ENCODE measurements at places on chromosomes 5 and 9.

DNA sequence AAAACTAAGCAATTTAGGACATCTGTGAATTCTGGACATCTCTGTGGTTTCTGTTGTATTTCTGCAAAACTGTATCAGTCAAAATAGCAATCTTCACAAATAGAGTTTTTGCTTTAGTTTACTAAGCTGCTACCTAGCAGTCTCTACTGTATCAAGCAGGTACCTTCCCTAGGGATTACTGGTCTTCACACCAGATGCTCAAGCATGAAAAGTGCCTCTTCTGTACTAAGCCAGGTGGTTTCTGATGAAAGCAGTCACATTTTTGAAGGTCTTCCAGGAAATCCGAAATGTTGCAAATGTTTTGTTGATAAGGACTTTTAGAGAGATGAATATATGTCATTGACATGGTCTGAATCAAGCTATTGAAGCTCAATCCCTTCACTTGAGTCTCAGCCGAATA, 540.0 kb downstream of the KCTD16 start:
- DNase-seq: no peak

DNA sequence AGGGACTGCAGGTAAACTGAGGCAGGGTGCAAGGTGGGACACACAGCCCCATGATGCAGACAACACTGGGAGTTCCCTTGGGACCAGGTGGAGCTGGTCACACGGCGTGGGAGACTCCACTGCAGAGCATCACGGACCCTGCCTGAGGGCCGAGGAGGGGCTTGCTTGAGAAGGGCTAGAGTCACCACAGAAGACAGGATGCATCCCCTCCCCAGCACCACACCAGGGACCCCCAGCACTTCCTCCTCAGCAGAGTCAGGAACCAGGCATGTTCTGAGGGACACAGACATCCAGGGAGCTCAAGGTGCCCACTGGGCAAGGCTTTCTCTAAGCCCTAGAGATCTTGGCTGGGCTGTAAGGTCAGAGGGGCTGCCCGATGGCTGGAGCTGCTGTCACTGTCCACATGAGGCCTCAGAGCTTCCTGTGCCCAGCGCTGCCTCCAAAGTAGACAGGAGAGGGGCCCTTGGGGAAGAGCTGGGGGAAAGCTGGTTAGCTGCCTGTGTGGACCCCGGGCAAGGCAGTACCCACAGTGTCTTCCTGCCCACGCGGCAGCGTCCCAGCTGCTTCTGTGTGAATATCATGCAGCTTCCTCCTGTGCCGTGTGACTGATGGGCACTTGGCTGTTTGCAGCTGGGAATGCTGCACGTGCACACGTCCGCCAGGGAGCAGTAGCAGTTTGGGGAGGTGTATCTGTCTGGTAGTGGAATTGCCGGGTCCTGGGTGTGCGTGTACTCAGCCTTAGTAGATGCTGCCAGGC, 176.6 kb downstream of the CACNA1B start:
- DNase-seq: no peak

- DNase-seq: no peak
Observed at GRCh38 chr5:7671381-7671993, 179.4 kb downstream of the CFAP90 start.

DNA sequence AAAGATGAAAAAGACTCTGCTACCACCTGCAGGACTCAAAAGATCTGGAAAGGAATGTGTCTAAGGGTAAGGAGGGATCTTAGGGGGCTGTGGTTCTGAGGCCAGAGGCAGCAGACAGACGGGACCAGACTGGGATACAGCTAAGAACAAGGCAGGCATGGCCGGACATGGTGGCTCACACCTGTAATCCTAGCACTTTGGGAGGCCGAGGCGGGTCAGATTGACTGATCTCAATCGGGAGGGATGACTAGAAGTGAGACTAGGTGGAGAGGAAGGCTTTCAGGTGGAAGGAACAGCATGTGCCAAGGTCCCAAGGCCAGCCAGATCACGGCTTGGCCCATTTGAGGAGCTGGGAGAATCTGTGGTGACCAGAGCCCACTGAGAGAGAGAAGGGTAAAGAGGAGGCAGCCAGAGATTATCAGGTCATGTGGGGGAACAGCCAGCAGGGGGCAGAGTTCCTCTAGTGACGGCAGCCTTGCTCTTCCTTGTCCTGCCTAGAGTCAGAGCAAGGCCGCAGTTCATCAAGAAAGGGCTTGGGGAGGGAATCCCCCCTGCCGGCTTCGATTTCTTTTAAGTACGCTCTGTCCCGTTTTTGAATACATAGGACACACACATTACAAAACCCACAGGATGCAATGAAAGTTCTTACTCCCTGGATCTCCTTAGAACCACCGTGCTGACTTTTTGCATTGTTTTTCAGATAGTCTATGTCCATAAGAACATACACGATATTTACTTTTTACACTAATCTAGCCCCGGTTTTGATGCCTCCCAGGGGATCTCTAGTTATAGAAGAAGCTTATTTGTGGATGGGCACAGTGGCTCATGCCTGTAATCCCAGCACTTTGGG, 2.6 kb upstream of the OLFML2A start:
- DNase-seq: peak; percentile 76

DNA sequence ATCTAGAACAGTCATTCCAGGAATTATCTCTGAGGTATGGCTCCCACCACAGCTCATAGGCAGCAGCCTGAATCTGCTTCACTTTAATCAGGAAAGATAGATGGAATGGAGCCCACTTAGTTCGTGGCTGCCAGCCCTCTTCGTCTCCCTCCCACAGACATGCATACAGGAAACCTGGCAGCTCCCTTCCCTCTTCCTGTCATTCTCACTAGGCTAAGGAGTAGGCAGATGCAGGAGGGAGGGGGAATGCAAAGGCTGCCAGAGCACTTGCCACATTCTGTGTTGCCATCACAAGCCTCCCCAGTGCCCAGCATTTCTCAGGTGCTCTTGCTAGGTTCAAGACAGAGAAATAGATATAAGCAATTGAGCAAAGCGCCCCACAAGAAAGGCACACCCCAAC, 378.9 kb downstream of the ELAVL2 start:
- no peak for DNase-seq

GRCh38 chr9:134733480-134734232, 92.1 kb downstream of the COL5A1 start:
- no peak for DNase-seq

- DNase-seq: no peak
Observed at GRCh38 chr5:108141676-108142075, 240.2 kb downstream of the FBXL17 start.

DNA sequence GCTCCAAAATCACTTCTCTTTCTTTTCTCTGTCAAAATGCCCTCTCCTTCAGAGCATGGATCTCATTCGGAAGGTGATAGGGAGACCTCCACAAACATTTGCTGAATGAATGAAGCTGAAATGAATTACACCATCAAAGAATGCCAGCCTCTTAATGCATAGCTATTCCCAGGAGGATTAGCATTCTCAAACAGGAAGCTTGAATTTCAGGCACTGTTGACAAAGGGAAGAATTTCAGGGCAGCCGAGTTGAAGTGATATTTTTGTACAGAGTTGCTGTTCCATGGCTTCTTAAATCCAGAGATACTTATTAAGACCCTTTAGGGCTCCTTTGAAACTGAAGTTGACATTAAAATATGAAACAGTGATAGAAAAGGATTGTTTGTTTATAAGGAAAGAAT, 18.8 kb downstream of the HBEGF start:
- DNase-seq: no peak

DNA sequence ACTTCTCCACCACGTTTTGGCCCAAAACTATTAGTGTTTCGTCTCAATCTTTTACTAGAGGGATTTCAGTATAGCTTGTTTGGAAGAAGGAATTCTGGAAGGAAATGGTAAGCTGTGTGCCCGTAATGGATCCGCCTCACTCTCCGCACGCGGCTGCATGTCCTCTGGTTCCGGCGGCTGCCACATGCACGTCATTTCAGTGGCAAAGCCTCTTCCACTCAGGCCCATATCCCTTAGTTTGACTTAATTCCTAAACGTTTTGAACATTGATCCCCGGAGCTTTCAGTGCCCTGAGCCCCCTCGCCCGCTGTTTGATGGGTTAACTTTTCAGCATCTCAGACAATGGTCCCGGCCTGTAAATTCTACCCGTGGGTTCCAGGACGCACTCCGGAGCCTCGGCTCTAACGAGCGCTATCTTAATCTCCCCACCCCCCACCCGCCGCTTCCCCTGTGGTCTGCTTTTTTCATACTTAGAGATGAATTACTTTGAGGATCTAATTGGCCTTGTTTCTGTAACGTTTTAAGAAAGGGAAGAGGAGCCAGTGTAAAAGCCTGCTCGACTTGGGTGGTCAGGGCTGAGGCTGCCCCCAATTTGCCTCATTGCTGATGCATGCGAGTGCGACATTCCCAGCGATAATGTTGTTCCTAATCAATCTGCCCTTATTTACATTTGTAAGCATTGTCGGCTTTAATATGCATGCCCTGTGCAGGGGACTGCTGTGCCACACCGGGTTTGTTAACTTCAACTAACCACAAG, 4.6 kb downstream of the PTCH1 start:
- DNase-seq: no peak

DNA sequence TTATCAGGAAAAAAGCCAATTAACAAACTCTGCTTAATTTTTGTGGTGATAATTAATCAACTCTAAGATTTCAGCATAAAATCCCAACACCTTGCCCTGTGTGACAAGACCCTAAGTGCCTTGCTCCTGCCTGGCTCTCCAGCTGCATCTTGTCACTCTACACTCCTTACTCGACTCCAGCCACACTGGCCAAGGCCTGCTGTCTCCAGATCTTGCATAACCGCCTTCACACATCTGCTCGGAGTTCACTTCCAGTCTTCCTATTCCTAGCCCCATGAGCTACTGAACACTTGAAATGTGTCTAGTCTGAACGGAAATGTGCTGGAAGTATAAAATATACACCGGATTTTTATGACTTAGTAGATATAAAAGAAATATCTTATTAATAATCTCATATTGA, 259.6 kb downstream of the EPB41L4A start:
- DNase-seq: no peak

DNA sequence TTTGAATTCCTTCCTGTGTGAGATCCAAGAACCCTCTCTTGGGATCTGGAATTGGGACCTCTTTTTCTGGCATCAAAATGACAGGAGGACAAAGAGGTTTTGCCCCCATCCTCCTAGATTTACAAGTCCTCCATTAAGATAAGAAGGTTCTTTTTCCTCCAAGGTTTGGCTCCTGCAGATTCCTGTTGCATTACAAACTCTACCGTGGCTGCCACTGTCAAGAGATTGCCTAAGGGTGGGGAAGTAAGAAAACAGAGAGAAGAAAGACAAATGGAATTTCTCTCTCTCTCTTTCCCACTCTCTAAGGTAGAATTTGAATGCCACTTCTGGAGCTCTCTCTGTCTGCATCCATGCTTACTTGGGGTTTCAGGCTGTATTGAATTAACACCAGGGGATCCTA, 12.0 kb upstream of the SVEP1 start:
- no peak for DNase-seq

DNA sequence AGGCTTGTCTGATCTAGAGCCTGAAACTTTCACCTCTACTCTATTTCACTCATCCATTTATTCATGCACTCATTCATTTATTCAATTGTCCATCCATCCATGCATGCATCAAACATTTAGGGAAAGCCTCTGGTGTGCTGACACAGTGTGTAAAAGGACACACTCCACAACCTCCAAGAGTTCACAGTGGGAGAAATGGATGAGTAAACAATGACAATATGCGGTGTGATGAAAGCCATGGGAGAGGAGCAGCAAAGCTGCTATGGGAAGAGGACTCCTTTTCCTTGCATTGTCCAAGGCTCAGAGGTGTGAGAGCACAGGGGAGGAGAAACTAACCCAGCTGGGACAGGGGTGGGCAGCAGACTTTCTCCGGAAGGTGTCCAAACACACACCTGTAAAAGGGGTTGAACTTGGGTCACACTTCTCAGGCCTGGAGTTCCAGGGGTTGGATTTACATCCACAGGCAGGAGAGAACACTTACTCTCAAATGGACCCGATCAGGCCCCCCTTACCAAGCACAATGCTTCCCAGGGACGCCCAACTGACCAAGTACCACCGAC, 21.2 kb upstream of the PFDN1 start:
- DNase-seq: no peak

- DNase-seq: no peak
Observed at GRCh38 chr5:56303511-56303910, 70.4 kb upstream of the ANKRD55 start.

- DNase-seq: no peak
Observed at GRCh38 chr9:120242116-120242811, 337.7 kb downstream of the CDK5RAP2 start.

DNA sequence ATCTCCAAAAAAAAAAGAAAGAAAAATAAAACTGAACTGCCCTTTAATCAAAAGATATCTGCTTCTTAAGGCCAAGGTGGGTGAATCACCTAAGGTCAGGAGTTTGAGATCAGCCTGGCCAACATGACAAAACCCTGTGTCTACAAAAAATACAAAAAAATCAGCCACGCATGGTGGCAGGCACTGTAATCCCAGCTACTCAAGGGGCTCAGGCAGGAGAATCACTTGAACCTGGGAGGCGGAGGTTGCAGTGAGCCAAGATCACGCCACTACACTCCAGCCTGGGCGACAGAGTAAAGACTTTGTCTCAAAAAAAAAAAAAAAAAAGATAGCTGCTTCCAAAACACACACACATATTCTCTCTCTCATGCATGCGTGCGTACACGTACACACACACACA, 17.8 kb downstream of the SCAI start:
- no peak for DNase-seq

DNA sequence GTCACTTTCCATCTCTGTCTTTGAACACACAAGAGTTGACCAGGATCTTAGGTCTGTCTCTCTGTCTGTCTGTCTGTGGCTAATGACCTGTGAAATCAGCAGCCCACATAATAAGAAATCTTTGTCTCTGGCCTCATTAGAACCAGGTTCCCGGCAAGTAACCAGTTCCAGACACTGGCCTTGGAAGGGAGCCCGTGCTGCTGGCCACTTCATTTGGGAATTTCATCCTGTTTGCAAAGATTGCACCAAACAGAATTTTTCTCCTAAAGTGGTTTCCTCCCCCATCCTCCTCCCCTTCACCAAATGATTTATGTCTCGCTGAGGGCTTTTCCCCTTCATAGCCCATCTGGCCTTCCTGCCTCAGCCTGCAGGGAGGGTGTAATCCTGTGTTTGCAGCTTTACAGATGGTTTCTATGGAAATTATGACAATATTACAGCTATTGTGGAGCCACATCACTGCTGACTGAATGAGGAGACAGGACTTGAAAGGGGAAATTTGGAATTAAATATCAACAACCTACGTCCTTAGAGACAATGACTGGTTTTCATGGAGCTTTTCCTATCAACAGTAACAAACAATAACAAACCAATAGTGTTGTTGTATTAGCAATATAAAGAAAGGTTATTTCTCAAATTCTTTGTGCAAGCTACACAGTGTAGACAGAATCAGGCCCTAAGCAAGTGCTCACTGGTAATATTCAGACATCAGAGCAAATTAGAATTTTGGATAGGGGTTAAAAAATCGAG, 25.7 kb downstream of the DPYSL3 start:
- no peak for DNase-seq

GRCh38 chr9:103816146-103816545, 278.0 kb upstream of the SMC2 start:
- DNase-seq: no peak

Measured in T-helper 2 cell treated with Interferon-gamma antibody and Interleukin-4, amounts not matched to agents 5 μg/mL and 100 μg/mL, for 36 hours (primary cell).